Lung microvascular endothelial cell (primary cell): ENCODE measurements at places on chromosomes 2 and 18. TPM values are rescaled to one million over a fixed set of nuclear protein-coding genes. Genes with fewer than 3 reads are reported as not detected.

DNA sequence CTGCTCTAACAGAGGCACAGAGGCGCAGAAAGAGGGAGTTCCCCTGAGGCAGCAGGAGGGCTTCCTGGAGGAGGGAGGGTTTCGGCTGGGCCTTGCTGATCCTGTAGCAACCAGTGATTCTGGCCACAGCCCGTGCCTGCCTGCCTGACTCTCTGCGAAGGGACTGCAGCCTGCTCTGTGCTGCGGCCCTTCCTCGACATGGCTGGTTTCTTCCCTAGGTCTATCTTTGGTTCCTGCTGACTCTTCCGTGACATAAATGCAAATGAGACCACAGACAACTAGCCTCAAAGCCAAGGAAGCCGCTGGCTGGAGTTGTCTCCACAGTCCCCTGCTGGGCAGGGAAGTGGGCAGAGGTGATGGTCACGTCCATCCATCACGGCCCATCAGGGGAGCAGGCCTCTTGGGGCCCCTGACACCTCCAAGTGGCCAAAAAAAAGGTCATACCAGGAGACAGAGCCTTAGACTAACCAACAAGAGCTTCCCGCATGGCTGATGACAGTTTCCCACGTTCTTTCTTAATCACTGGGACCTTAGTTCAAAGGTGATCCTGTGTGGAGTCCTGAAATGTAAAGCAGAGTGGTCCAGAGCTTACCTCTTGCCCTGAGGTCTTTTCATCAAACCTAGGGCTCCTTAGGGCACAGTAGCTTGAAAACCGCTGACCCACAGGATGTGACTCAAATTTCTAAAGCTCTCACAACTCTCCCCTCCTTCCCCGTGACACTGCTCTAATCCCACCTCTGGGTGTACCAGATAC is 55.3 kb downstream of the HS1BP3 start:
- no peak for DNase-seq

The RAPH1 gene
- 17.3 and 24.6 TPM in 2 replicates for total RNA-seq

- DNase-seq = no peak
Measured at GRCh38 chr18:46915800-46916550, 1.3 kb downstream of the PIAS2 start.

DNA sequence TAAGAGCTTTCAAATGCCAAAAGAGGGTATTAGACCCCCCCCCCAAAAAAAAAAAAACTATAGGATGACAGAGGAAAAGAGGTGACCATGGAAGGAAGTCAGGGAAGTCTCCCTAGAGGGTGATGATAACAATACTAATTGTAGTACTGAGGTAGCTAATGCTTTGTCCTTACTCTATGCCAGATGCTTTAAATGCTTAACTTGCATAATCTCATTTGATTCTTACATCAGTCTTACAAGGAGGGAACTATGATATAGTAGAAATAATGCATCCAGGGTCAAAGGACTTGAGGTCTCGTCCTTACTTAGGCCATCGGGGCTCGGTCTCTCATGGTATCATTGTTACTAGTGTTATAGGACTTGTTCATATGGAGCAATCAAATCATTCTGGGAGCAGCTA is 9.1 kb downstream of the IDH1 start:
- no peak for DNase-seq

DNA sequence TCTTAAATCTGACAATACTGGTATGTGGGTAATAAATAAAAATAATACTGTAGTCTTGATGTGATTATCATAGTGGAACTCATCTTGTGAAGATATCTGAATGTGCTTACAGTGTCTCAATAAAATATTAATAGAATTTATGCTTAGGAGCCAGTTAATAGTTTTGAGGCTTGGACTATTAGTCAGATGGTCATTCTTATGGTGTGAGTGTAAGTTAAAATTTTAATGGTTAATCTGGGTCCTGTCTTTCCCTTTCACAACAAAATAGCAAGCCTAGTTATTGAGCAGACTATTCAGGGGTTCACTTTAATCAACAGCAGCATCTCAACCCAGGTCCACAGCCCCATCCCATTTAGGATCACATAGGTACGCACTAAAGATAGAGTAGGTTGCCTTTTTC is 138.9 kb downstream of the HAUS1 start:
- no peak for DNase-seq

DNA sequence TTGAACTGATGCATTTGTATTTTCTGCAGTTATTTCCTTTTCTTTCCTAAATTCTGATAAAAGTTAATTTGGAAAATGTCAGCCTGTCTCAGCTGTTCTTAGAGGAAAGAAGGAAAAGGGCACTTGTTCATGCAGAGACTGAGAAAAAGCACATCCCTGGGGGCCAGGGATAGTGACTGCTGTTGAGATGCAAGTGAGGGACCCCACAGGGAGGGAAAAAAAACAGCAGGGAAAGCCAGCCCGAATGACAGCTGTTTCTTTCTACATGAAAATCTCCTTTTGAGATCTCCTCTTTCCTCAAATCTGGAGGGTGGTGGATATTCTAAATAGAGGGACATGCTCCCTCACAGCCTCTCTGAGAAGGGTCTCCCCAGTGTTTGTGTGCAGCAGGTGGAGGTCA is 14.0 kb upstream of the MTA3 start:
- no peak for DNase-seq

GRCh38 chr2:44964752-44965236 is 23.3 kb downstream of the SIX3 start:
- no peak for DNase-seq

The SCYGR6 gene
- total RNA-seq = not detected in 2 replicates

The COLEC11 gene
- total RNA-seq = under 0.01 and 0.40 TPM in 2 replicates

The PXDN gene
- 140 and 179 TPM in 2 replicates for total RNA-seq

The HRH4 gene
- total RNA-seq = not detected in 2 replicates

GRCh38 chr2:207073412-207073800 is 92.3 kb downstream of the KLF7 start:
- no peak for DNase-seq

GRCh38 chr2:211113334-211114175 is 557.2 kb downstream of the CPS1 start:
- DNase-seq = no peak
